CD8-positive, alpha-beta memory T cell (primary cell): ENCODE measurements at places on chromosomes 6 and 20. TPM values are rescaled to one million over a fixed set of nuclear protein-coding genes. Genes with fewer than 3 reads are reported as not detected.

GRCh38 chr6:117542493-117542892 lies 59.8 kb downstream of the GOPC start:
- no peak for DNase-seq

- no peak for DNase-seq
Observed at GRCh38 chr6:119277052-119277451, 72.5 kb downstream of the MAN1A1 start.

DNA sequence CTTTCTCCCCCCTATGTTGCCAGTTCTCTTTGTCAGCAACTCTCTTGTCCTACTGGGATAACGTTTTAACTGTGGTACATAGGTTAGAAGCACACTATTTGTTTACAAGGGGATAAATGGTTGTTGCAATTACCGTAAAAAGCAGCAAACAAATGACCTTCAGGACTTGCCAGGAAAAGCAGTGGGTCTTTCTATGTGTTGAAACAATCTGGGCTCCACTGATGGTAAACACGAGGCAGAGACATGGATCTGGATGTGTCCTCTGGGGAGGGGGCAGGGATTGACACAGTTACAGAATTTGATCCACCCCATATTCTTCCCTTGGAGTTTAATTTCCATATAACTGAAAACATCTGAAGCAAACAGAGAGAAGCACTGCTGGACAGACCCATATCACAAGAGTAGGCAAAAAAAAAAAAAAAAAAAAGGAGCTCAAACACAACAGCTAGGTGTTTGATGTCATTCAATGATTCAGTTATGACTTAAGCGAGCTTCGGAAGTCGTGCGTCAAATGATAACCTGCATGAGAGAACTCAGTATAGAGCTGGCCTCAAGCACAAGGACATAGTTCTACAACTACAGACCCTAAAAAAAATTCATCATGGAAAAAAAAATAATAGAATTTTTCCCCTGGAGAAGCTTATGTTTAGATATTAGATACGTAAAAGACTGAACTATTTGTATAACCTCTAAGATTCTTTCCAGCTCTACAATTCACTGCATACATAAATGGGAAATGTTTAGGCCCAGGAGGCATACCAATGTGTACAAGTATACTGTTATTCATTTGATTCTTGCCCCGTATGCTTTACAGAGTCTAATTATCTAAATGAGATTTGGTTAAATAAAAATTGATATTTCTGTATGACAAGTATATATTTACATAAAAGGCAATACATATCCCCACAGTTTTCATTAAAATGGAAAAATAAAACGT lies 127.7 kb downstream of the ALDH8A1 start:
- no peak for DNase-seq

The NKX2-2 gene
- total RNA-seq = not detected

GRCh38 chr20:63979557-63980316 lies at the start of gene SAMD10:
TSS of gene SAMD10 (minus strand) at chr20:63979642. CDS start at chr20:63979467, 175 bp downstream.
- DNase-seq = peak; percentile 64

The GRIK2 gene
- total RNA-seq = not detected

- DNase-seq = no peak
Observed at GRCh38 chr6:170233286-170234205, 57.3 kb downstream of the DLL1 start.

DNA sequence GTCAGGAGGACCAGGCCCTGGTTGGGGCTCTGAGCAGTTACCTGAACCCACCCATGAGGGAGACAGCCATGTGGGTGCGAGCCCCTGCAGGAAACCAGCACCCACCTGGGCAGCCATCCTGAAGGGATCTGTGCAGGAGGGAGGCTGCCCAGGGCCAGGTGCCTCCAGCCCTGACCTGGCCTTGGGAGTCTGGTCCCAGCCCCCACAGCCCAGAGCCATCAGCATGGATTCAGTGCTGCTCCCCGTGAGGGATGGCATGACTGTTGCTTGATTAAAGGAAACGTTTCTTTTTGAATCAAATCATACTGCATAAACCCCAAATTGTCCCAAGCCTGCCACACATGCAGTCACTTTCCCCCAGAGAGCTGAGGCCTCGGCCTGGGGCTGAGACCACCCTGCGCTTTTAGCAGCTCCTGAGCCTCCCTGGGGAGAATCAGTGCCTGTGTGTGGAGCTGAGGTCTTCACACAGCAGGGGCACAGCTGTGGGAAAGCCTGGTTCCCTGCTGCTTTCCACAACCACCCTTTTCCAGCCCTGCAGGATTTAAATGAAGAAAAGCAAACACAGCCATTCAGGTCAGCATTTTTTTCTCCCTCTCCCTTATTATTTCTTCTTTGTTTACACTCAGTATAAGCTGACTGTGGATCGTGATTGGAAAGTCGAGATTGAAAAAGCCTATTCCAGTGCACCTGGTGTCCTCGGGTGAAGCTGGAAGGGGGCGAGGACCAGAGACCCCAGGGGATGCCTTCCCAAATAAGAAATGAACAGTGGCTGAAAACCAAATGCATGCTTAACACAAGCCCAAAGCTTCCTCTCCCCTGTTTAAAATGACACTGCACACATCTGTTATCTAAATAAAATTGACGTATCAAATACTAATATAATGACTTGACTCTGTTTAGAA lies 283.9 kb downstream of the SMOC2 start:
- no peak for DNase-seq

DNA sequence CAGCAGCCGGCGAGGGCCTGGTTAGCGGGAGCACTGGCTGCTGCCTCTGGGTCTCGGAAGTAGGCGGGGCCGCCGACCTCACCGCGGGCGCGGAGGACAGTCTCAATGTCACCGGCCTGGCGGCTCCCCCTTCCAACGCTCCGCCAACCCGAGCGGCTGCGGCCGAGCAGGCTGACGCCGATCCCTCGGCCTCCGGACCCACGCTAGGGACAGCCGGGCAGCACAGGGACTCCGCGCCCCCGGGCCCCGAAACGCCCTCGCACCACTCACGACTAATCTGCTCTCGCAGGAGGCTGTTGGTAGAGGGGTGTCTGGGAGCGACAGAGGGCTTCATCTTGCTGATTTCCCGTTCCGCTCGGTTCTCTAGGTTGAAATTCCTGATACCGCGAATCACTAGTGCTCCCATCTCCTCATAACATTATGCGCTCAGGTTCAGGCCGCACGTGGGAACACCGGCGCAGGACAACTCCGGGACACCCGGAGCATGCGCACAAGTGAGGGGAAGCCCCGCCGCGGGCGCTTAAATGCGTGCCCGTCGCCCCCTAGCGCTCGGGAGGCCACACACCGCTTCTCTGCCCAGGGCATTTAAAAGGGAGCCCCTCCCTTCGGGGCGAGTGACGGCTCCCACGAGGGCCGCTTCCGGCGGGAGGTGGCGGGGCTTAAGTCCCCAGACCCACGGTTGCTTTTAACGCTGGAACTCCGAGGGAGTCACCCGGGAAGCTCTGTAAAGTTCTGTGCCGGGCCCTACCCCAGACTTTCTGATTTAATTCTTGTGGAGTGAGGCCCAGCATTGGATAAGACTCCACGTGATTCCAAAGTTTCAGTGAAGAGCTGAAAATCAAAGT lies at the start of gene NDUFAF4:
NDUFAF4 (minus strand) TSS at position 496 of the 845 bp plus-strand sequence; CDS start at position 406, 90 bp downstream.
- DNase-seq = peak; percentile 95

DNA sequence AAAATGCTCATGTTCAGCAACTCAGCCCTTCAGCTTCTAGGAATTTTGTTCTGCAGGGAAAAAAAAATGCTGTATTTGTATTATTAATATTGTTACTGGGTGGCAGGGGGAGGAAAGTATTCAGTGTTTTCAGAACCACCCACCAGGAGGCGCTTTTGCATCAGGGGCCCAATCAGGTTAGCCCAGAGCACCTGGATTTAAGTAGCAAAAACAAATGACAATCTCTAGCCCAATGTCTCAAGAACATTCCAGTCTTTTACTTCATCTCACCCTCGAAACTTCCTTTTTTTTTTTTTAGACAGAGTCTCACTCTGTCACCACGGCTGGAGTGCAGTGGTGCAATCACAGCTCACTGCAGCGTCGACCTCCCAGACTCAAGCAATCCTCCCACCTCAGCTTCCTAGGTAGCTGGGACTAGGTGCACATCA lies 635 bp upstream of the C20orf203 start:
- peak; percentile 49 for DNase-seq

- DNase-seq = no peak
Observed at GRCh38 chr20:33650753-33651561, 11.2 kb upstream of the C20orf144 start.

The FARS2 gene
- total RNA-seq = 24.9 TPM

DNA sequence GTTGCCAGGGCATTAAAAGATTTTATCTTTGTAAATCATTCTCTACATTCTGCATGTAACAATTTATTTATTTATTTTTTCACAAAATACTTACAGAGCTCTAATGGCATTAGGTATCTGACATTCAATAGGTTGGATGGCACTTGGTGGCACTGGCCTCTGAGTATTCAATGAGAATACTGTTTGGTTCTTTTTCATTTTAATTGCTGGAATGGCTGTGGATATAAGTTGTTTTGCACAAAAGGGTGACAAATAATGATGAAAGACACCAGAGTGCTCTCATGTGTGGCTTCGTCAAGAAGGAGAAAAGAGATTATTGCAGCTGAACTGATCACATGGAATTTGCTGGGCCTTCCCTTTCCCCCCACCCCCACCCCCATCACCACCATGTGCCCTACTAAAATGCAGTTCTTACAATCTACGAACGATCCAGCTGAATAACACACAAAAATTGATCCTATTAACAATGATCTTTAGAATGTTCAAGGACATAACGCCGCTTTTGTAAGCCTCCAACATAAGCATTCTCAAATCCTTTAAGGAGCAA lies 195.2 kb upstream of the POU3F2 start:
- DNase-seq = no peak

The RGS17 gene
- 0.02 TPM for total RNA-seq

DNA sequence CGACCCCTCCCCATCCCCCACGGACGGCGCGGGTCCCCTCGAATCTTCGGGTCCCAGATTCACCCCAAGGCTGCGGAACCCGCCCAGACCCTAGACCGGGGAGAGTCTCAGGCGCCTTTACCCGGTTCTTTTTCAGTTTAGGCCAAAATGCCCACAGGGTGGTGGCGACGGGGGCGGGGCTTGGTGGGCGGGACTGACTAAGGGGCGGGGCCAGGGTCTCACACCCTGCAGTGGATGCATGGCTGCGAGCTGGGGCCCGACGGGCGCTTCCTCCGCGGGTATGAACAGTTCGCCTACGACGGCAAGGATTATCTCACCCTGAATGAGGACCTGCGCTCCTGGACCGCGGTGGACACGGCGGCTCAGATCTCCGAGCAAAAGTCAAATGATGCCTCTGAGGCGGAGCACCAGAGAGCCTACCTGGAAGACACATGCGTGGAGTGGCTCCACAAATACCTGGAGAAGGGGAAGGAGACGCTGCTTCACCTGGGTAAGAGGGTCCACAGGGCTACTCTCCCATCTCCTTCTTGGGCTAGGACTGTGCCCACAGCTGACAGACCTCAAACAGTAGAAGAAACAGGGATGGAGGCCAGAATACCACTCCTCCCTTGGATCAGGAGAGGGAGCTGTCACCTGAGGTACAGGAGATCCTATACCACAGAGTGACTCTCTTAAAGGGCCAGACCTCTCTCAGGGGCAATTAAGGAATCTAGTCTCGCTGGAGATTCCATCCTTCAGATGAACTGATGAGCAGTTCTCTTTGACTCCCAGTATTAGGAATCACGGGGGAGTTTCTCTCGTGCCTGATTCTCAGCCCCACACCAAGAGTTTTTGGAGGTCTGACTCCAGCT lies 942 bp downstream of the HLA-E start:
- peak; percentile 78 for DNase-seq

GRCh38 chr6:35178932-35179832 lies 34.6 kb upstream of the SCUBE3 start:
- DNase-seq = no peak

DNA sequence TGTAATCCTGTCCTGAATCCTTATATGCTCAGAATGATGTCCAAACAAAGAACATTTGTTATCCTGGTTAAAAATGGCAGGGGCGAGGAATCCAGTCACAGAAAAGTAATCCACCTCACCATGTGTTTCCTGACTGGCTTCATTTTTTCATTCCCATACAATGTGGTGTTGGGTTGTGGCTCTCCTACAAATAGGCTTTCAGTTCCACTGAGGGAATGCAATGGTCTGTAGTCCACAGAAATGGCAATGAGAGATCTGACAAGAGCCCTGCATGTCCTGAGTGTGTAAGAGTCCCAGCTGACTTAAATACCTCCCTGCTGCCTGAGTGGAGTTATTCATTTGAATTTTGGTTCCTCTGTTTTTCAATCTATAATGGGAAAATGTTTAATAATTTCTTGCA lies 47.4 kb upstream of the FBXL4 start:
- no peak for DNase-seq

DNA sequence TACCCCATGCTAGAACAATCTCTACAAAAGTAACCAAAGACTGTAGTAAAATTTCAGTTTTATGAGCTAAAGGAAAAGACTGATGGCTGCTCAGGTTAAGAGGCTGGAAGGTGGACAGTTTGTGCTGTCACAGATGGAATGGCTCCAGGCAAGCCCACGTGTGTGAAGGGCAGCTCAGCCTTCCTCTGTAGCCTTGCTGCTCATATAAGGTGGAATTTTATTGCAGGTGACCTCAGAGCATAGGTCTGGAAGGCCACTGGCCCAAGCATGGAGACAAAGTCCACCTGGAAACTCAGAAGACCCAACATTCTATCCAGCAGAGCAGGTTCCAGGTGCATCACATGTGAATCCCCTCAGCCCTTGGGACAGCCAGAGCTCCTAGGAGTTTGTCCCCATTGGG lies 53.6 kb downstream of the KAT14 start:
- no peak for DNase-seq
